ENCODE measurements at places on chromosomes 2 and 18.
A peak's percentile ranks its signal among the peaks of the same experiment; 100 is the strongest.

DNA sequence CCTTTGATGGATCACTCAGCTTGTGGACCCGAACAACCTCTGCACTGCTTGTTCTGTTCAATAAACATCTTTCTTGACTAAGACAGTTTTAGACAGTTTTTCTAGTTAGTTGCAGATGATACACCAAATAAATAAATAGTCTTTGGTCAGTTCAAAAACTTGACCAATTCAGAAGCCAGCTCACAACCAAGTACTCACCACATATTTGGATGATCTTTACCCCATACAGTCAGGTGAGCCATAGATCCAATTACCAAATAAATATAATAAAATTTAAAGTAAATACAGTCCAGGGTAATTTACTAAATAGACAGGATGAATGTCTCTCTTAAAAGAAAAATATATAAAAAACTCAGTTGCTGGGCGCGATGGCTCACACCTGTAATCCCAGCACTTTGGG lies 18.2 kb downstream of the SCN3A start:
- DNase-seq: no peak

DNA sequence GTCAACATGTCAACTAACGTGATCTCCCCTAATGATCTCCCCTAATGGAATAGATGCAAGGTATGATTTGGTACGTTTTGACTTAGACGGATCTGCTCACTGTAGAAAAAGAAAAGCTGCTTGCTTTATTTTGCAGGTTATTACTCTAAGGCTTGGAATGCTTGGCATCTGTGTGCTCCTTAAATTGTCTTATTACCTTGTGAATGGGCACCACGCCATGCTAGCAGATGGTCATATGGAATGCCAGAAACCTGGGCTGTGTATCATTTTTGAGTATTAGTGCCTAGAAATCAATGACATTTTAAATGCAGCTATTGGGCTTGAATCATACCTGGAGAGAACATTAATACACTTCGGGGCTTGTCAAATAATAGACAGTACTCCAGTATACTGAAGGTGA lies 16.5 kb upstream of the FIGN start:
- peak; percentile 61 for DNase-seq

DNA sequence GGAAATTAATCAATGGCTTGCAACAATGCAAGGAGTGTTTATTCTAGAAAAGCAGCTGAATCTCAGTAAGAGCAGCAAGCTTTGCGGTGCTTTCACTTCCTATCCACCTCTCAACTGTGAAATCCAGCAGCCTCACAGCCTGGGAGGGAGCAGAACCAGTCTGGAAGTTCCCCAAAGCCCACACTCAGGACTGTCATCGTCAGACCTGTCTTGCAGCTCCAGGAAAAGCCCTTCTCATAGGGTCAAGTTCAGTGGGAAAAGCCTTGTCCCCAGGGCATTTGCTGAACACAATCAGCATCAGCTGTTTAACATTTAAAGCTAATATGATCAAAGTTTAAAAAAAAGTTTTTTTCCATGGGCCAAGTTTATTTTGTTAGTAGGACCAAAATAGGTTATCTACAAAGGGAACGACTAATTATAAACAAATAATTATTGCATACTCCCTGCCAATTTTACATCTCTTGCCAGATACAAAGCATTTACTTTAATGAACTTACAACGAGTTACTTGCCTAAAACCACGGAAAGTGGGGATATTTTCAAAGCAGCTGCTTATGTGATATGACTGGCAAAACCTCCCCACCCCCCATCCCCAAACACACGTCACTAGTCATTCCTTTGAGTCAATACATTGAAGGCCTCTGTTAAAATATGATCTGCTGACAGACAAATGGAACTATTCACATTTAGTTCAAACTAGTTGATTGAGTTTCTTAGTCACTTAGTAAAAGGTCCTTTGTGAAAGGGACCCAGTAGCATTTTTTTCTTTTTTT lies 36.8 kb downstream of the PARD6G start:
- no peak for DNase-seq

GRCh38 chr2:20193185-20193584 lies 31.7 kb downstream of the SDC1 start:
- DNase-seq: no peak

DNA sequence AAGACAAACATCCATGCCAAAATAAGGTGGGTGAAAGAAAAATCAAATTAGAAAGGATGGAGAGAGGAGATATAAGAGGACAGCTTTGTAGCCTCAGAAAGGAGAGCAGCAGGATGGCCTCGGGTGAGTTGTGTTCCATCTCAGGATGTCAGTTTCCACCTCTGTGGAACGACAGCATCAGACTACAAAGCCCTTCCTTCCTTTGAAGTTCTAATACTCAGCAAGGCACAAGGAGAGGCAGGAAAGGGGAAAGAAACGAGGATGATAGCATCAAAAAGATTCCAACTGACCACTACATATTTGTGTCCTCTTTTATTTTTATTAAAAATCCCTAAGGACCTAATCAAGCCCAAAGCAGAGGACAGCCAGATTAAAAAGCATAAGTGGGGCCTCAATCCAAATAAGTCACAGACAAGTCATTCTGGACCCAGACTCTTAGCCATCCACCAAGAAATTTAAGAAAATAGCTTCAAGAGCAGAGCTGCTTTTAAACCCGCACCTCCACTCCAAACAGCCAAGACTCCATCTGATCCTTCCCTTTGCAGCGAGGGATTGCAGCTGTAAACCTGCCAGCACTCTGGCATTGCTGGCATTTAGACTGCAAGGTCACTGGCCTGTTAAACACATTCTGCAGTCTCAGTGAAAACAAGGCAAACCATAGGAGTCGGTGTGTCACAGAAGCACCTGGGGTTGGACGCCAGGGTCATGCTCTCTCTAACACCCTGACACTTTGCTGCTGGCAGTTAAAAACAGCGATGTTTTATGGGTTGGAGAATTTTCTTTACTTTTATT lies 314.5 kb upstream of the CHAC2 start:
- no peak for DNase-seq

- DNase-seq: peak; percentile 12
Measured at GRCh38 chr2:134074619-134075018, 179.3 kb upstream of the MGAT5 start.

DNA sequence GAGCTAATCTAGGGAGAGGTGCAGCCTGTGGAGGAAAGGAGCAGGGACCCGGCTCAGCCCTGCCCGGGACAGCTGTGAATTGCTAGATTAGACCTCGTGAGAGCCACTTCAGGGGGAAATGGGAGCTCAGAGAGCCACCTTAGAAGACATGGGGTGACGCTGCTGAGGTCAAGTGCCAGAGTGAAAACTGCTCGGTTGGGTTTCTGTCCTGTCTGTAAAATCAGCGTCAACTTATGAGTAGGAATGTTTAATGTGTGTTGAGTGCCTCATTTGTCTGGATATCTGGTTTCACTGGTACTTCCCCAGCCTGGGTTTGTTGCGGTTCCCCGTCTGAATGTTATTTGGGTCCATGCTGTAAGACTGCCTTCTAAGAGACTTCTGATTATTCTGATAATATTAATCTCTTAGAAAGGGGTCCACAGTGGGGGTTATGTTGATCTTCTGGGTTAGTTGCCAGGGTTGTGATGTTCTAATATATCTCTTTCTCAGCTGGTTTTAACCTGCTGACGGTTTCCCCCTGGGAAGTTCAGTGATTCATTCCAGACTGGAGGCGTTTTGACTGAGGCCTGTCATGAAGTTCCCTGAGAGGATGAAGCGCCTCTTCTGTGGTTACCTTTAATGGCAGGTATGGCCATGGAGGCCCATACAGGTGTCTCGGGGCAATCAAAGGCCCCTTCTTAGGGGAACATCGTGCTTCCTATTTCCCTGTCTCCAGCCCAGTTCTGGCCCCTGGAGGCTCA lies 175.9 kb downstream of the SH3RF3 start:
- no peak for DNase-seq

- DNase-seq: no peak
Measured at GRCh38 chr2:15116830-15117229, 444.3 kb downstream of the NBAS start.

GRCh38 chr2:189179570-189179950 lies at the start of gene COL5A2:
COL5A2 (minus strand) TSS chr2:189179761; CDS start chr2:189179604, 157 bp downstream.
- DNase-seq: peak; percentile 95

DNA sequence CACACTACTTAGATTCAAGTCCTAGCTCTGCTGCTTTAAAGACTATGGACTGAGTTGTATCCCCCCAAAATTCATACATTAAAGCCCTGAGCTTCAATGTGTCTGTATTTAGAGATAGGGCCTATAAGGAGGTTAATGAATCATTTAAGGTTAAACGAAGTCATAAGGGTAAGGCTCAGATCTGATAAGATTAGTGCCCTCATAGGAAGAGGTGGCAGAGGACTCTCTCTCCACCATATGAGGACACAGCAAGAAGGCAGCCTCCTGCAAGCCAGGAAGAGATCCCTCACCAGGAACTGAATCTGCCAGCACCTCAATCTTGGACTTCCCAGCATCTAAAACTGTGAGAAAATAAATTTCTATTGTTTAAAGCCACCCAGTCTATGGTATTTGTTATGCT lies 3.1 kb upstream of the CYTIP start:
- no peak for DNase-seq

GRCh38 chr2:30758191-30758651 lies 49.0 kb downstream of the CAPN13 start:
- no peak for DNase-seq

- DNase-seq: no peak
Measured at GRCh38 chr2:190178066-190178722, 115.7 kb upstream of the MSTN start.

DNA sequence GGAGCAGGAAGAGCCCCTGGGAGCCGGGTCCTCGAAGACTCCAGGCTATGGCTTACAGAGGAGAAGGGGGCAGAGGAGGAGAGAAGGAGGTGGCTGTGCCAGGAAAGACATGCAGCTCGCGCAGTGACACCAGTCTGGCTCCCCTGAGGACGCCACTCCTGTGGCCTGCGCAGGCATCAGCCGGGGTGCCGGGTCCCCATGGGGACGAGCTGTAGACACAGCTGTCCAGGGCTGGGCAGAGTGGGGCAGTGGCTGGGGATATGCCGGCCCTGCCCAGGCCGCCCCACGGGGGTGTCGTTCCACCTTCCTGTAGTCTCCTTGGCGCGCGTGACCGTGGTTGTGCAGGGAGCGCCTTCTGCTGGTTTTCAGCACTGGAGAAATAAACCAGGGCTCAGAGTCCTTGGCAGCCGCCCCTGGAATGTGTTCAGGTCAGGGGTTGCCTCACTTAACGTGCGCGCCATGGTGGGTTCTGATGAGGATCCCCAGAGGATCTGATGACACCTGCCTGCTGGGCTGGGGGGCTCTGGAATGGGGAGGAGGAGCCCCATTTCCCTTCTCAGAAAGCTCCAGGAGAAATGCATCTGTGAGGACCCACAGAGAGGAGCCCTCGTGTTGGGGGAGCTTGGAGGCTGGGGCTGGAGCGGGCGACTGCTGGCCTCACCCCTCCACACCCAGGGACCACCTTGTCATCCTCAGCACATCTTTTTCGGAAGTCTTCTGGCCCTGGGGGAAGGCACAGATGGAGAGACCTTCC lies 26.7 kb downstream of the RAMP1 start:
- peak; percentile 33 for DNase-seq

DNA sequence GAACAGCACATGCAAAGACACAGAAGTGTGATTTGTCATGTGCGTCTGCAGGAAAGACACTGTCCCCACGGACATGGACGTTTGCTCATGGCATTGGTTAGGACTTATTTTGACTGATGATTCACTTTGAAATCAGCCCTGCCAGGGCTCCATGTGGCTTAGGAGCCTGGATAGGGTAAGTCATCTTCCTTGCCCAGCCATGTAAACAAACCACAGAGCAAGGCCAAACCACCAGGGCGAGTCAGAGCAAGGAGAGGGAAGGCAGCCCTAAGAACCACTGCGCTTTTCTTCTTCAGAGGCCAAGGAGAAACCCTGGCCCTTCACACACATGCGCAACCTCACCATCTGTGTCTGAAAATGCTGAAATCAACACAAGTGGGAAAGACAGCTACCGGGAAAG lies 88.8 kb downstream of the GFPT1 start:
- DNase-seq: peak; percentile 92

GRCh38 chr2:240643093-240643810 lies 18.0 kb downstream of the GPR35 start:
- DNase-seq: no peak

DNA sequence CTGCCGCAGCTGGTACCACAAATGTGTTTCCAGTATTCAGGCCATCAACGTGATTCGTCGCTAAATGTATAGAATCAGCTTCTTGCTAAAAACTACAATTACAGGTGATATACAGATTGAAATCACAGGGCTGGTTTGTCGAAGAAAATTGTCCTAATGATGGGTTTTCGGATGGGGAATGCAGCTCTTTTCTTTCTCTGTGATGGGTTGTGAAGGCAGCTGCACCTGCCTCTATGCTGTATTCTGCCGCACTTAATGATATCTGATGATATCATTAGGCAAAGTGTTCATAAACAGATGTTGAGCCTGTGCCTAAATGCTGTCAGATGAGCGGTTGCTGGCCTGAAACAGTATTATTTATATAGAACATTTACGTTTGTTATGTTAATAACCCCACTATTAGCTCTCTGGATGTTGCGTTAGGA lies 218.1 kb downstream of the ARHGAP15 start:
- no peak for DNase-seq

DNA sequence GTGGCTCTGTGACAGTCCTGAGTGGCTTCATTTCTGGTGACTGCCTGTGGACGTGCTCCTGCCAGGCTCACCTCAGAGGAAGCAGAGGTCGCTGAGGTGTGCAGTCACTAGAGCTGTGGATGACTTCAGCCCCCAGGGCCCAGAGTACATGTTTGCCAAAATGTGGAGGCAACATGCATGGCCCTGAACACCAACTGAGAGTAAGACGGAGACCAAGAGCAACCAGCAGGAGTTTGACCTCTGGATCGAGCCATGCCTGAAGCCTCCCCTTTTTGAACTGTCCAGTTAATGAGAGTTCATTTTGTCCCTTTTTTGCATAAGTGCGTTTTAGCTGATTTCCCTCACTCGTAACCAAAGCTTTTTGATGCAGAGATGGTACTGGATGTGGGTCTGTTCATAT lies 184.9 kb downstream of the RTP5 start:
- DNase-seq: no peak

DNA sequence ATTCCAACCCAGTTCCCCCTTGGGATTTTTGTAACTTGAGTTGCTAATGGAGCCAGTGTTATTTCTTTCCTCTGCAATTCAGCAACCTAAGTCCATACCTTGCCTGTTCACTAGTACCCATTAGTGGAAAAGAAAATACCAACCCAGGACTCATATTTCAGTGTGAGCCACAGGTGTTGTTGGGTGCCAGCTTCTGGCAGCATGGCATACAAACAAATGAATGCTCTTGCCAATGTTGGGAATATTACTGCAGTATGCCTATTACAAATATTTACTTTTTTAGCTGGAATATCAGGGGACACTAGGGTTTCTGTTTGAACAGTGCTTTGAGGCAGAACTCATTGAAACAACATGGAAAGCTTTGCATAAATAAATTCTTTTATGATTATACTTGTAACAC lies 130.2 kb downstream of the NCKAP5 start:
- no peak for DNase-seq

- peak; percentile 21 for DNase-seq
Measured at GRCh38 chr2:161423421-161424393, 7.6 kb downstream of the TBR1 start.

All from fibroblast of lung (primary cell).